ENCODE measurements at places on chromosomes 1 and 21.

- no peak for DNase-seq
These were observed 24.4 kb upstream of the DOCK7 start for GRCh38 chr1:62712336-62713243.

- DNase-seq: no peak
These were observed 23.9 kb upstream of the SLAMF6 start for GRCh38 chr1:160546942-160547341.

- no peak for DNase-seq
These were observed 16.1 kb upstream of the AJAP1 start for GRCh38 chr1:4638345-4638729.

GRCh38 chr1:203085528-203086406 lies at the start of gene MYOG:
MYOG (minus strand) TSS chr1:203086012; CDS start chr1:203085961, 51 bp downstream.
- no peak for DNase-seq

Measured in NCI-H510A treated with DMSO at 0.1 percent for 48 hours (cell line).